ENCODE measurements at places on chromosomes 2 and 18. TPM values are rescaled to one million over a fixed set of nuclear protein-coding genes. Genes with fewer than 3 reads are reported as not detected.

Gene SERPINB4
- total RNA-seq = not detected

Gene KIAA2012
- total RNA-seq = under 0.01 TPM

Gene CCDC68
- total RNA-seq = 8.3 TPM

Gene EFR3B
- total RNA-seq = 0.51 TPM

Gene G6PC2
- not detected for total RNA-seq

Gene GREB1
- 0.51 TPM for total RNA-seq

Gene ERMN
- 0.17 TPM for total RNA-seq

Gene SCN3A
- 0.33 TPM for total RNA-seq

Gene ABCG5
- not detected for total RNA-seq

Gene SLC16A14
- 5.6 TPM for total RNA-seq

Gene CFAP65
- total RNA-seq = not detected

Gene DYNAP
- total RNA-seq = not detected

Gene CDH20
- not detected for total RNA-seq

Gene PSTPIP2
- 8.2 TPM for total RNA-seq

Gene HJURP
- total RNA-seq = 5.8 TPM

Gene NYAP2
- not detected for total RNA-seq

Gene UNC80
- total RNA-seq = under 0.01 TPM

Gene CNGA3
- under 0.01 TPM for total RNA-seq

Gene TTC27
- 18.2 TPM for total RNA-seq

Gene EML6
- 1.3 TPM for total RNA-seq

Gene GAD1
- total RNA-seq = 0.26 TPM

Gene SPP2
- total RNA-seq = not detected

Gene MAL
- not detected for total RNA-seq

Measured in fibroblast of lung (primary cell).